ENCODE measurements at places on chromosomes 16 and 17.

DNA sequence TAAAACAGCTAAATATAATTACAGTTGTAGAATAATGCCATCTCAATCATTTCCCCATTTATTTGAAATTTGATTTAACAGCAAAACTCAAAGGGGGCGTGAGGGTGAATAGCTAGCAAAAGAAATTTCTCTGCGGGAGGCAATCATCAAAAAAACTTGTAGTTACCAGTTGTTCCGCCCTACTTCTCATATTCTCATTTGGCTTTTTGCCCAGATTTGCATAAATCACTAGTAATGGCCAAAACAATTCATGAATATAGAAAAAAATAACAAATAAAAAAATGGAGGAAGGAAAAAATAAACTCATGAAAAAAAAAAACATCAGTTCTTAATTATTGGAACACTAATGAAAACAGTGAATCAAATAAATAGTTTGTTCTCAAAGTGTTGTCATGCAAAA, 722.6 kb upstream of the KIF2B start:
- no peak for DNase-seq

GRCh38 chr17:14209215-14209614, 27.4 kb downstream of the CDRT15 start:
- no peak for DNase-seq

DNA sequence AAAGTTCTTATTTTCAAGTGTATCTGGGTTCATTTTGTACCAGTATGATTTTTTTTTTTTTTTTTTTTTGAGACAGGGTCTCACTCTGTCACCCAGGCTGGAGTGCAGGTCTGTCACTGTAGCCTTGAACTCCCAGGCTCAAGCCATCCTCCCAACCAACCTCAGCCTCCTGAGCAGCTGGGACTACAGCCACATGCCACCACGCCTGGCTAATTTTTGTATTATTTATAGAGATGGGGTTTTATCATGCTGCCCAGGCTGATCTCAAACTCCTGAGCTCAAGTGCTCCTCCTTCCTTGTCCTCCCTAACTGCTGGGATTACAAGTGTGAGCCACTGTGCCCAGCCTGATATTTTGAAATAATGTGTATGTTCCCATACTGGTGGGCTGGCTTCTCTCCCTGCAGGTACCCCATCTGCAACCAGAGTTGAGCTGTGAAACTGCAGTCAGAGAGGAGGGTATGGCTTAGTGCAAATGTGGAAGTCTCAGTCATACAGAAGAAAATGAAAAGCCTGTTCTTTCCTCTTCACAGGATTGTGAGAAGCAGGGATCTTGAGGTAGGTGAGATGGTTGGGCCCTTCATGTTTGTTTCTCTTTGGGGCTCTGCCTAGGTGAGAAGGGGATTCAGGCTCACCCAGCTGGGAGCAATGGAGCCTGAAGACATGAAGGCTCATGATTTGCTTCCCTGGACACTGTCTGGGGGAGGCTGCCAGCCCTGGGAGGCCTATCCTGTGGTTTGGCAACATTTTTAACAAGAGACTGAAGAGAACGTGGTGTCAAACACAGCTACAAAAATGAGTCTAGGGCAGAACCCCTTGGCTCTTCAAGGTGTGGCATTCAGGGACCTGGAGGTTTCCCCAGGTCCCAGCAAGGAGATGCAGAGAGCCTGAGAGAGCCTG, 41.3 kb upstream of the SIAH1 start:
- DNase-seq, result peak; percentile 38

DNA sequence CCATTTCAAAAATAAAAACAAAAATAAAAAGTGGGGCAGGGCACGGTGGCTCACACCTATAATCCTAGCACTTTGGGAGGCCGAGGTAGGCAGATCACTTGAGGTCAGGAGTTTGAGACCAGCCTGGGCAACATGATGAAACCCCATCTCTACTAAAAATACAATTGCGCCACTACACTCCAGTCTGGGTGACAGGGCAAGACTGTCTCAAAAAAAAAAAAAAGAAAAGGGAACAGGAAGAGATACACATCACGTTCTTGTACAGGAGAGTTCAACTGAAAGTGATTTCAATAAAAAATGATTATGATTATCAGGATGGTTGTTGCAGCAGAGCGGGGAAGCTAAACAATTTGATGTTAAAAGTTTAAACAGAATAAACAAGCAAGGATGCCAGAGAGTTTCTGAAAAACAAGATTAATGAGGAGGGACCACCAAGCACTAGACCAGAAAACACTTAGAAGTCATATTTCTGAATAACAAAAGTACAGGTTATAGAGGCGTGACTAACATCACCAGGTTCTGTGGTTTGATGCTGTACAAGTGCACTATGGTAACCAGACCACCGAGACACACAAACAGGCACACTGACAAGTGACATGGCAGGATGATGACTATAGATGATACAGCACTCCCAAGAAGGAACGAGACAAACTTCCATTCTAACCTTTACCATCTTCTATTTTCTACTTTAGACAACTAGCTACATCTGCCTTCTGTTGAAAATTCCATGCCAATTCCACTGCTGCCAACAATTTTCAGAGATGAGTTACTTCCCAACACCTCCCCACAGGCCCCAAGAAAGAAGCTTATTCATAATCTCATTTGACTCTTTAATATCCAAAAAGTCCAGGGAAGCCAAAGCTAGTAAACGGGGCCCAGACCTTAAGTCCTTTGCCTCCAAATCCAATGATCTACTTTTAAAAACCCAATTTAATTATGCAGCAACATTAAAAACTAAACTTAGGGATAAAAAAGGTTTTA, 11.8 kb downstream of the DNAJA2 start:
- peak; percentile 61 for DNase-seq

DNA sequence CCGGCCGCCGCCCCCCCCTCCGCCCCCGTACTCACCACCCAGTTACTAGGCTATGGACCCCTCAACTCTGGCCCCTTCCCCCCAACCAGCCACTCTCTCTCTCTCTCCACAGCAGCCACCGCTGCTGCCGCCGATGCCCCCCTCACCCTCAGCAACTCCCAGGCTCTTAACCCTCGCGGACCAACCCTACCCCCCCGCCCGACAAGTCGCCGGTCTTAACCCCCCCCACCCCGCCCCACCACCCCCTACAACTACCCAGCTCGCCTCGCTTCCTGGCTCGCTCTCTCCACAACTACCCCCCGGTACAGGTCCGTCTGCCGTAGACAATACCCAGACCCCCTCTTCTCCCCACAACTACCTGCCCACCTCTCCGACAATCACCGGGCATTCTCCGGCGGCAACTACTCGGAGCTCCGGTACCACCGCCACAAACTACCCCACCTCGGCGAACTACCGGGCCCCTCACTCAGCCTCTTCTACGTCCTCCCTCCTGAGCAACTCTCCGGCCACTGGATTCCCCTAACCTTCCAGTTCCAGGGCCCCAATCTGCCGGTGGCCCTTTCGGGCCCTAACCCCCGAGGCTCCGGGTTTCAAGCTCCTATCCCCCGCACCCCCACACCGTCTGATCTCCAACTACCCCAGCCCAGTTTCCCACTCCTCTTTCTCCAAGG, 702 bp downstream of the PHF23 start:
- no peak for DNase-seq

DNA sequence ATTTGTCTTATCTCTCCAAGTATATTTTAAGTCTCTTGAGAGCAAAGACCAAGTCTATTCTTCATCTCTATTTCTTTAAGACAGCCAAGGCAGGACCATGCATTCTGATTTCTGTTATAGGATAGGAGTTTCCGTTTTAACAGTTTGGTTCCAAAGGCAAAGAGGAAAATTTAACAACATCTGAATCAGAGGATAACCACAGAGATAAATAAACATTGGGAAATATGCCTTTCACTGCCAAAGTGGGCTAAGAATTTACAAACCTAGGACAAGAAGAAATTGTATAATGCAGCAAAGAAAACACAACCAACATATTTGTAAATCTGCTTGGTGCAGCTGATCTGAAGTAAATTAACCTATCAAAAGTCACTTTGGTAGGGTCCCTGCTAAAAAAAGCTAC, 37.7 kb downstream of the USP32 start:
- peak; percentile 61 for DNase-seq

DNA sequence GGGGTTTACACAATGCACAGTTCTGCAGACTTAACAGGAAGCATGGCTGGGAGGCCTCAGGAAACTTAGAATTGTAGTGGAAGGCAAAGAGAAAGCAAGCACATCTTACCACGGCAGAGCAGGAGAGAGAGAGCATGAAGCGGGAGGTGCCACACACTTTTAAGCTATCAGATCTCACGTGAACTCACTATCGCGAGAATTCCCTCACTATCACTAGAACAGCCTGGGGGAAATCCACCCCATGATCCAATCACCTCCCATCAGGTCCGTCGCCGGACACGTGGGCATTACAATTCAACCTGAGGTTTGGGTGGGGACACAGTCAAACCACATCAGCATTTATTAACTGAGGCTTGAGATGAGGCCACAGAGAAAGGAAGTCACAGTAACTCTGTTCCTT, 326.7 kb downstream of the C16orf95 start:
- DNase-seq, result no peak

- DNase-seq, result no peak
Measured at GRCh38 chr17:69958063-69958462, 117.0 kb upstream of the KCNJ16 start.

DNA sequence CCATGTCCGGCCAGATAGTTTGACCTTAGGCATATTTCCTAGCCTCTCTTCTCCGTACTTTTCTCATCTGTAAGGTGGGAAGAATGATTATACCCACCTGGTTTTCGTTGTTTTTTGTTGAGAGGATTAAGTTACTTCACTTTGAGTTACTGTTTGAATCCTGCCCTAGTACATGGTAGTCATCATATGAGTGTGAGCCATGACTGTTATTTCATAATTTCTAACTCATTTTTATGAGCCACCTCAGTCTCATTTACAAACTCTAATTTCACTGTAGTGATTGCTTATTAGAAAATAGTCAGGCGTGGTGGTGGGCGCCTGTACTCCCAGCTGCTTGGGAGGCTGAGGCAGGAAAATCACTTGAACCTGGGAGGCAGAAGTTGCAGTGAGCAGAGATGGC, 45.1 kb downstream of the YPEL2 start:
- DNase-seq, result no peak

GRCh38 chr16:81457326-81458133, 12.9 kb downstream of the CMIP start:
- DNase-seq, result peak; percentile 93

GRCh38 chr17:47287639-47288038, 34.0 kb downstream of the ITGB3 start:
- DNase-seq, result no peak

DNA sequence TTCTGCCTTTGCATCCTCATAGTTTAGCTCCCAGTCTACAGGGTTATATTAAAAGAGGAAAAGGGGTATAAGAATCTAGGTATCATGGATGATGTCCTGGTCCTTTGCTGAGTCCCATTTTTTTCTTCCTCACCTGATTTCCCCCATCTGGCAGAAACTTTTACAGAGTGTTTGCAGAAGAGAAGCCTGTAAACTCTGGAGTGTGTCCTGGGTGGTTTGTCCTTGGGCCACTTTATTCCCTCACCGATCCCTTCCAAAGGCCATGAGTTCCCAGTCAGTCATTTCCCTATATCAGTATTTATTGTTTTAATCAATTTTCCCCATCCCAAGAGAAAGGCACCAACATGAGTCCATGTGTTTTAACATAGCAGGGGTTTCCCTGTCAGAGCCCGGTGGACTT, 638.2 kb downstream of the WWOX start:
- DNase-seq, result no peak

DNA sequence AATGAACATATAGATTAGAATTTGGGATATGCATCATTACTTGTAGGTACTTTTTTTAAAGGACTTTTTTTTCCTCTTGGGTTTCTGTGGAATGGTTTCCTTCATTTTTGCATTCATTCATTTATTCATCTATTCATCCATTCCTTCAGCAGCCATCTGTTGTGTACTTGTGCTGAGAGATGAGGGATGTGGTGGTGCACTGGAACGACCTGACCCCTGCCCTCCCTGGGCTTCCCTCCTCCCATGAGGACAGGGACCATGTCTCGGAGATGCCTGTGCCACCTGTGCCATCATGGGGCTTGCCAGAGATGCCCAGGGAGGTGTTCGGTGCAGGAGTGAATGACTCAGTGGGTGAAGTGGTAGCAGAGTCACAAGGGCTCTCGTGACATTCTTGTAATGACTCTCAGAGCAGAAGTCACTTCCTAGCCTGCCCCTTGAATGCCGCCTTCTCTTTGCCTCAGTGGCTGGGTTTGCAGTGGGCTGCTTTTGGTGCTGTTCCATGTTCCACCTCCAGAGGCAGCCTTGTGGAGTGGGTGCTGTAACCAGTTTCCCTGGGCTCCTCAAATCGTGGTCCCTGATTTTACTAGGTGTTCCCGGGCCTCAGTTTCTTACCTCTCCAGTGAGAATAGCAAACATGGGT, 43.9 kb downstream of the CLEC16A start:
- DNase-seq, result no peak

DNA sequence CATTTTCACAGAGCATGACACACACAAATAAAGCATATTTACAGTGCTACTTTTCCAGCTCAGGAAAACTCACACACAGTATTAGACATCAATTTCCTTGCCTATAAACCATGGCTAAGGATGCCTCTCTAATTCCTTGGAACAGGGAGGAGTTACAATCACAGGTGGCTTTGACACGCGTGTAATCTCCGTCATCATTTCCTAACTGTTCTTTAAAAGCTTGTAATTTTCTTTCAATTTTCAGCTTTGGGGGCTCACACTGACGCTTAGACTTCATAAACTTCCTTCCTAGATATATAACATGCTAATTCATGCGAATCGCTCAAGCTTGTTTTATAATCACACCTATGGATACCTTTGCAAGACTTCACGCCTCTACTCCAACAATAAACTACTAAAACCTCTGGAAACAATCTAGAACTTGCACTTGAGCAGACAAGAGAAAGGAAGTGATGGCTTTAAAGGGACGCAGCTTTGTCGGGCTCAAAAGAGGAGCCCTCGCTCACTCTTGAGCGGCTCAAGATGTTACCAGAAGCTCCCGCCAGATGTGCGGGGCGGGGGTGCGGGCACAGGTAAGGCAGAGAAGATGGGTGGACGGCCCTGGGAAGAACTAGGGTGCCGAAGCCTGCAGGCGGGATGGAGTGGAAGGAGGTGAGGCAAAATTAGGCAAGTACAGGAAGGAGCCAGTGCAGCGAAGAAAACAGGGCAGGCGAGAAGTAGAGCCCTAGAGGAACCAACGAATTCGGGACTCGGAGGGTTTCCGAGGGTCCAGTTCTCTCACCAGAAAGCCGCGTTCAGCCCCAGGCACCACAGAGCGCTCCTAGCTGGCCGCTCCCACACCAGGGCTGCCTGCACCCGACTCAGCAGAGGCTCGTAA, 631 bp downstream of the RETREG3 start:
- no peak for DNase-seq

GRCh38 chr16:56961851-56962281, at the start of gene CETP:
TSS of gene CETP (plus strand) at chr16:56961950. CDS start at chr16:56961980, 30 bp downstream.
- no peak for DNase-seq

- DNase-seq, result peak; percentile 96
Measured at GRCh38 chr17:5584383-5585286, at the start of gene NLRP1. TSS of gene NLRP1 (minus strand) at chr17:5584509. CDS start at chr17:5583957, 552 bp downstream.

DNA sequence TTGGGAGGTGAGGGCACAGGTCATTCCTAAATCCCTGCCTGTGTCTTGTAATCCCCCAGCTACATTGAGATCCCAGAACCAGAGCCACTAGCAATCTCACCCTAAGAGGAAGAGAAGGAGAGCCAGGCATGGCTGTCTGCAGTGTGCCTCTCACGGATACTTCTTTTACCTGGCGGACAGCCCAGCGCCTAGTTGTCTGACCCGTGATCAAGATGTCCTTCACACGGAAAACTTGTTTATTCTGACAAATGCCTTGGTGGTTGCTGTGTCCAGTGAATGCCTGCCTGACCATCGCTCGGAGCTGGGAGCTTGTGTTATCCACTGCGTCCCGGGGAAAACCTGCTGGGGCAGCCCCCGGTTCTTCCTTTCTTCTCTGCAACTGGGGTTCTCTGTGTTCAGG, 140.5 kb upstream of the WSCD1 start:
- no peak for DNase-seq
